ENCODE measurements at places on chromosomes 1 and 21. TPM values are rescaled to one million over a fixed set of nuclear protein-coding genes. Genes with fewer than 3 reads are reported as not detected.

- DNase-seq, result no peak
These were observed 49.1 kb downstream of the EBNA1BP2 start for GRCh38 chr1:43123031-43123430.

The SYDE2 gene
- 1.5 TPM for total RNA-seq

The VHLL gene
- not detected for total RNA-seq

The TTC4 gene
- total RNA-seq, result 23.9 TPM

- DNase-seq, result no peak
These were observed 32.6 kb upstream of the PARP1 start for GRCh38 chr1:226440512-226440911.

- DNase-seq, result no peak
These were observed 60.3 kb downstream of the UBE2T start for GRCh38 chr1:202281316-202282024.

DNA sequence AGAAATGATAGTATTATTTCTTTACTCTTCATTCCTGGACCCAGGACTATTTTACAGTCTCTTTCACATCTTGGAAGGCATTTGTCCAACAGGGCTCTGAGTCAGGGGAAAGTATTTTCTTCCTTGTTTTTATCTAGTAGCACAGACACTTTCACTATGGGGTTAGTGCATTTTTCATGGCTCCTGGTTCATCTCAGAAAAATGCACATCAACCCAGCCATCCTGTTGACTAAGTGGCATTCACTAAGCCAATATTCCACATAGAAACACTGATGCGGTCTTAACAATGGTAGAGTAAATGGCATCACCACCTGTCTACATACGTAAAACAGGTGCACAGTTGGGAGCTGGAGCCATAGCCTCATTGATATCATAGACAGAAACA, 87.4 kb upstream of the C1orf21 start:
- DNase-seq, result no peak

- DNase-seq, result no peak
These were observed 24.2 kb upstream of the CACNA1E start for GRCh38 chr1:181459067-181459466.

GRCh38 chr1:180560200-180560867, 1.6 kb downstream of the OVAAL start:
- DNase-seq, result no peak

DNA sequence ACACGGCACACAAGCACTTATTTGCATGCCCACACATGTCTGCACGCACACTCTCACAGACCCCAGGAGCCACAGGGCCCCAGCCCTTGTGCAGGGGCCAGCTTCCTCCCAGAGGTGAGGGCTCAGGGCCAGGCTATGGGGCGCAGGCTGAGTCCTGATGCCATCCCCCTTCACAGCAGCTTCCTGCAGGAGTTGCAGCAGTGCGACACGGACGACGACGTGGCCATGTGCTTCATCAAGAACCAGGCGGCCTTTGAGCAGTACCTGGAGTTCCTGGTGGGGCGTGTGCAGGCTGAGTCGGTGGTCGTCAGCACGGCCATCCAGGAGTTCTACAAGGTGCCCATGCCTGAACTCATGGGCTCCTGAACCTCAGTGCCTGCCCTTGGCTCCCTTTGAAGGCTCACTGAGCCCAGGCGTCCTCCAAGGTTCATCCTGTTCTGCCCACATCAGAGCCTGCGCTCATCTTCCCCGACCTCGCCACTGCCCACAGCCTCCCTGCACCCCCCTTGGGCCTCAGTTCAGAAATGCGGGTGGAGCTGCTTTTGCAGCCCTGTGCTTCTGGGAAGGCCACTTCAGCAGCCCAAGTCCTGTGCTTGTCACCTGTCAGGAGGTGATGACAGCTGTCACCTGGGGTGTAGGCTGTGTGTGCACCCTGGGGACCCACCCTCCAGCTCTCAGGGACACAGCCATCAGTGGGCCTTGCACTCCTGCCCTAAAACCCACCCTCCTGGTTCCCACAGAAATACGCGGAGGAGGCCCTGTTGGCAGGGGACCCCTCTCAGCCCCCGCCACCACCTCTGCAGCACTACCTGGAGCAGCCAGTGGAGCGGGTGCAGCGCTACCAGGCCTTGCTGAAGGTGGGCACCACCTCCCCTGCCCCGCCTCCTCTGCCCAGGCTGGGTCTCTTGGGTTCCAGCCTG, 66.6 kb downstream of the TRIM11 start:
- DNase-seq, result no peak

The CLDN14 gene
- 7.9 TPM for total RNA-seq

GRCh38 chr21:28294051-28294450, 698.6 kb downstream of the LTN1 start:
- peak; percentile 29 for DNase-seq

- no peak for DNase-seq
These were observed 3.1 kb upstream of the GJC2 start for GRCh38 chr1:228146417-228147150.

The SYTL1 gene
- 1.8 TPM for total RNA-seq

DNA sequence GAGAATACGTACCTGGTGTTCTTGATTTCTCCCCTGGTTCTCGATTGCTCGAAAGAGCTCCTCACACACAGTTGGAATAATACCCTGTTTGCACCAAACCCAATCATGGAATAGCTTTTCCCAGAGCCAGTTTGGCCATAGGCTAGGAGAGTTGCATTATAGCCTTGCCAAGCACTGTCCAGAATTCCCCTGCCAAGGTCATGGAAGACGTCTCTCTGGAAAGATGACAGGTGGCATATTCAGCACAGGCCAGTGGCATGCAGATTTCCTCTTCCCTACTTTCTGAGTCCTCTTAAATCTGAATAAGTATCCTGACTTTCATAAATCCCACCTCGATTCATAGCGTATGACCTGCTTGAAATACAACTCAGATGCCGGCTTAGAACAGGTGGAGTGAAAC, 96.5 kb downstream of the SCCPDH start:
- DNase-seq, result no peak

DNA sequence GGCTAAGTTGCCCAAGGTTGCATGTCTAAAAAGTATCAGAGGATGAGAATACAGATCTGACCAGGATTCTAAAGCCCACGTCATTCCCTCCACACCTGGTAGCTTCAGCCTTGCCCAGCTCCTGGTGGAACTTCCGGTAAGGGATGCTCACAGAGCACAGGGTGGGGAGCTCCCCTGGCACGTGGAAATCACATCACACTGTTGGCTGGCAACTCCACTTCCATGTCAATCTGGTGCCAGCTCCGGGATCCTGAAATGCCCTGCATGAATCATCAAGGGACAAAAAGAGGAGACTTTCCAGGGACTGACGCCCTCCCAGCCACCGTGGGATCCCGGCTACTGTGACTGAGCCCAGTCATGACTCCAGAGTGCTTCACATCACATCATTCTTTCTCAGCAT, 12.4 kb upstream of the BCAR3 start:
- DNase-seq, result no peak

The RAP1GAP gene
- total RNA-seq, result not detected

GRCh38 chr1:203584035-203584434, 42.6 kb upstream of the ATP2B4 start:
- DNase-seq, result no peak

The FMO3 gene
- total RNA-seq, result not detected

The TTC39A gene
- total RNA-seq, result 7.2 TPM

- DNase-seq, result no peak
These were observed 101.7 kb upstream of the CASZ1 start for GRCh38 chr1:10897981-10898728.
